Calu3 (cell line): ENCODE measurements at places on chromosomes 1 and 21. TPM values are rescaled to one million over a fixed set of nuclear protein-coding genes. Genes with fewer than 3 reads are reported as not detected.

MACF1 gene
- total RNA-seq = 701 and 705 TPM in 2 replicates

KRTAP11-1 gene
- not detected in 2 replicates for total RNA-seq

DNA sequence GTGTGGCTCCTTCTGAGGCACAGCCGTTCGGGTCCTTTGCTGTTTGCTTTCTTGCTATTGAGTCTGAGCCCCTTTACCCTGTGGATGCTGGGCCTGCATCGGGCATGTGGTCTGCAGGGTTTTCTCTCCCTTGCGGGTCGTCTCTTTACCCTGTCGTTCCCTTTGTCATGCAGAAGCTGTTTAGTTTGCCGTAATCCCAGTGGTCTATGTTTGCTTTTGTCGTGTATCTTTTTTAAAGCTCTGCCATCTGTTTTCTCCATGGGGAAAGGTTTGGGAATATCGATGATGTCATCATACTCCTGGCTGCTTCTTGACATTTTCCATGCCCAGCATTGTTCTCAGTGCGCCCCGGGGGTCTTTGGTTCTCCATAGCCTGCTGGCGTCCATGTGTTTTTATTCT, 68.2 kb downstream of the AGPAT3 start:
- no peak for DNase-seq

- DNase-seq = no peak
Observed at GRCh38 chr1:88472714-88473113, 211.4 kb upstream of the PKN2 start.

DNA sequence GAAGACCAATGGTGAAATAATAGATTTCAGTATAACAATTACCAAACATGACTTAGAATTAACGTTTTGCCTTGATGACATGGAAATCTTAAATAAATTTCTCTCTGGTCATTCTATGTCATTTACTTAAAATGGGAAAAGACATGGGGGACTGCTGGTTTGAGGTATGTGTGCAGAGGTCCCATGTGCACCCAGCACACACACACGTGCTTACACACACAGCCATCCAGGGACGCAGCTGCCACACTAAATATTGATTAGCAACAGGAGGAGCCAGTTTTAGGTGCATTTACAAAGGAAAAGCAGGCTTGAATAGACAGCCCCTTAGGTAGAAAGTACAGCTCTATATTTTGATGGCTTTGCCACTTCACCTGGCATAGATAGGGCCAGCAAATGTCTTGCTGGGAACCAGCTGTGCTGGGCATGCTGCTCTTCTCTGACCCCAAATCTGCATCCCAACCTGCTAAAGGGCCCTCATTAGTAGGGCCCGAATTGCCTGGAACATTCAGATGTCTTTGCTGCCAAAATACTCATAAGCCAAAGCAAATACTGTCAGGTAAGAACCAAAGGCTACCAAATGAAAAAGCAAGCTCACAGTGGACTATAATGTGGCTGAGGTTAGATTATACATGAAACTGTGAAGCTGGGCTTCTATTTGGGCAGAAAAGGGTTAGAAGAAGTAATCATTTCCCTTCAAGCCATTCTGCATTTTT, 399.9 kb downstream of the HHAT start:
- no peak for DNase-seq

DNA sequence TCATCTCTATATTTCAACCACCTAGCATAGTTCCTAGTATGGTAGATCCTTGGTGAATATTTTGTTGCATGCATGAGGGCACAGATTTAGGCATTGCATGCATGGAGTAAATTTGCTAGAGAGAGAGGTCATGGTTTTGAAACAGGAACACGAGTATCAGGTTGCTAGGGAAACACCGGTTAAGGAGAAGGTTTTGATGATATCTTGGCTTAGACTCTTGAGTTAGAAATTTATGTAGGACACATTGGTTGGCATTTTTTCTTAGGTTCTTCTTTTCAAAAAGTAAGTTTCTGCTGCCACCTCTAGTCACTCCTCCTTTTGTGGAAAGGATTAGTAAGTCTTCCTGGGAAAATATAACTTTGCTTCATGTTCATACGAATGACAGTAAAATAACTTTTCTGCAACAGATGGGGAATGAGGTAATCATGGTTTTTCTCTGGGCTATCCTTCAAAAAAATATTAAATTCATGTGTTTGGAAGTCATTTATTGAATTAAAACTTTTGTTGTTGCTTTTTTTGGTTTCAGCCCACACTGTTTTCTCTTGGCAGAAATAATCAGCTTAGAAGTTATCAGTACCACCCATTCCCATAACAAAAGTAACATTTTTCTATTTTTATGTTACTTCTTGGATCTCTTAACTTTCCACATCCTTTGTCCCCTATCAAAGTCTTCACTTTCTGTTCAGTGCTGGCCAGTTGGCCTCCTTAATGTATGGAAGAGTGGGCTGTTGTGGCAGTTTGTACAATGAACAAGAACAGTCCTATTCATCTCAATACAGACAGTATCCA, 97.3 kb downstream of the PLA2G4A start:
- DNase-seq = no peak

DNA sequence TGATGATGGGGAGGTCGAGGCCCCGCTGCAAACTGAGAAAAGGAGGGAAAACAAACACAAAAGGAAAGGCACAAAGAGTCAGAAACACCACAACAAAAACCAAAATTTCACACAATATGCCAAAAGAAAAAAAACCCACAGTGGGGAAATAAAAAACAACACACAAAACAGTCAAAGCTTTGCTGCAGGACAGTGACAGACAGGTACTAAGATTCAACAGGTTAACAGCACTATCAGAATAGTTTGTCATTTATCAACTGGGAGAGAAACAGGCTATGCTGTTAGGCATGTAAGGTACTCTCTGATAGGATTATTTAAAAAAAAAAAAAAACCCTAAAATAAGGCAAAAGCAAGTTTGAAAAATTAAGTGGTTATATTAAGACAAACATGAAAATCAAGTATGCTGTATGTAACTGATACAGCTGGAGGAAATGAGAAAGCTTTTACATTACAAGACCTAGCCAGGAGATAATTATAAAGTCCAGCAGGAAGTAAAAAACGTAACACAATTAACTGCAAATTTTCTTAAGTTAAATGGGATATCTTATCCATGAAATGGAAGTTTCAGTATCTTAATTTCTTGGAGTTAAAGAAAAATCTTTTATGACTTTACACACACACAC, 179.0 kb downstream of the EIF4G3 start:
- no peak for DNase-seq
